IPS DF 19.7 (cell line): ENCODE measurements at places on chromosomes 12 and 14.

- DNase-seq, result no peak
These were observed 1.5 kb downstream of the SLC7A8 start for GRCh38 chr14:23181946-23182345.

DNA sequence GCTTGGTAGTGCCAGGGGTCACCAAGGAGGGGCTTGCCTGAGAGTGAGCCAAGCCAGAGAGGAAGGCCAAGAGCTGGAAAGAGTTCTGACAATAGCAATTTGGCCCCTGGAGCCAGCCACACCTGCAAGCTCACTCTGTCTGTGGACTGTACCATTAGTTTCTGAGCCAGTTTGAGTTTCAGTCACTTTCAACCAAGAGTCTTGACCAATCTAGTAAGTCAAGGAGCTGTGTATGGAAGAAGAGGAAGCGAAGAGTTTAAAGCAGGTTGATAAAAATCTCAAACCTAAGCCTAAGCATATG lies 38.5 kb downstream of the NT5DC3 start:
- no peak for DNase-seq

DNA sequence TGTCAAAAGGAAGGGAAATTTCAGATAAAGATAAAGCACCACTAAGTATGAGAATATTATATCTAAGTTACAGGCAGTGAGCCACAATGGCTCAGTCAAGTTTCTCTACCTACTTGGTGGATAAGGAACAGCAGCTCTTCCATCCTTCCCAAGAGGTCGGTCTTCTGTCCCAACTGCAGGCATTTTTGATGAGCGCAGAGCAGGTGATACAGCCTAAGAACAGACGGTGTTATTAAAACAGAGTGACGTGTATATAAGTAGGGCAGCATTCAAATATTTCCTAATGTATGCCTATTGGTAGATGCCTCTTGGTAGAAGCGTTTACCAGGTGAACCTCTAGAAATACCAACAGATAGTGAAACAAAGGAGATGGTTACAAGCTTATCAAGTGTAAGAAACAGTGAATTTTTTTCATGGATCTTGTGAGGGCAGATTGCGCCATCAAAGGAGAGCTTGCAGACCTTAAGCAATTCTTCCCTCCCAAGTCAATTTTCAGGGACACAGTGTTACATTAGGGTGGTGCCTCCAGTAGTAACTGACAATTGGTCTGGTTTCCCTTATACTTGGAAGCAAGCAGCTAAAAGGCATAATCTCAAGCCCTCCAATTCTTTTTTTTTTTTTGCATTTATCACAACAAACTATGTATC lies 274.5 kb downstream of the MED13L start:
- DNase-seq, result no peak

DNA sequence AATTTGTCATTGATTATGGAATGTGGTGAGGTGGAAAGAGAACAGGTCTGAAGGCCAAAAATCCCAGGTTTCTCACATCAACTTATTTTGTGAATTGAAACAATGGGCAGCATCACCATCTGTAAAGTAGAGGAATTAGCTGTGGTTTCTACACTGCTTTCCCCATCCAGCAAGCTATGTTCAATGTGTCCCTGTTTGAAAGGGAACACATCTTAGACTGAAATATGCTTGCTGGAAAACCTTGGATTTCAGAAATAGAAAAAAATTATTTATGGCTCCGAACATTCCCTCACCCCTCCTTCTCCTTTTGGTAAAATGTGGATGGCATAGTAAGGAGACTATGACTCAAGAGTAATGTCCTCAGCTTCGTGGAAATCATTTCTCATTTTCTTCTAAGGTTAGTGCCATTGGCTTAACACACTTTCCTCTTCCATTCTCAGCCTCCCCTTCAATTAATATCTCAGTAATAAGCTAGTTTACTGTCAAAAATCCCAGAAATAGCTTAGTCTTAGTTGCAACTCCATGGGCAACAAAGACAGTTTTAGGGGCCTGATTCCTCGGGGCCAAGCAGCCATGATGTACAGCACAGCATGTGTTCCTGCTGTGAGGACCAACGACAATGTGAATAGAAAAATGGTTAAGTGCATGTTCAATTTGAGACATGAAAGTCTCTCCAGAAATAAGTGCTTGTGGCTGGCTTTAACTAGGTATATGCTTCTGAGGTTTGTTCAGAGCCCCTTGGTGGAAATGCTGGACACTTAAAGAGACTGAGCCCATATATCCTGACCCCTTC lies 205.8 kb upstream of the SLC38A2 start:
- no peak for DNase-seq

- no peak for DNase-seq
These were observed 4.3 kb downstream of the TMEM106C start for GRCh38 chr12:47967461-47968321.

- no peak for DNase-seq
These were observed 183.3 kb downstream of the EFCAB11 start for GRCh38 chr14:89771251-89771650.

DNA sequence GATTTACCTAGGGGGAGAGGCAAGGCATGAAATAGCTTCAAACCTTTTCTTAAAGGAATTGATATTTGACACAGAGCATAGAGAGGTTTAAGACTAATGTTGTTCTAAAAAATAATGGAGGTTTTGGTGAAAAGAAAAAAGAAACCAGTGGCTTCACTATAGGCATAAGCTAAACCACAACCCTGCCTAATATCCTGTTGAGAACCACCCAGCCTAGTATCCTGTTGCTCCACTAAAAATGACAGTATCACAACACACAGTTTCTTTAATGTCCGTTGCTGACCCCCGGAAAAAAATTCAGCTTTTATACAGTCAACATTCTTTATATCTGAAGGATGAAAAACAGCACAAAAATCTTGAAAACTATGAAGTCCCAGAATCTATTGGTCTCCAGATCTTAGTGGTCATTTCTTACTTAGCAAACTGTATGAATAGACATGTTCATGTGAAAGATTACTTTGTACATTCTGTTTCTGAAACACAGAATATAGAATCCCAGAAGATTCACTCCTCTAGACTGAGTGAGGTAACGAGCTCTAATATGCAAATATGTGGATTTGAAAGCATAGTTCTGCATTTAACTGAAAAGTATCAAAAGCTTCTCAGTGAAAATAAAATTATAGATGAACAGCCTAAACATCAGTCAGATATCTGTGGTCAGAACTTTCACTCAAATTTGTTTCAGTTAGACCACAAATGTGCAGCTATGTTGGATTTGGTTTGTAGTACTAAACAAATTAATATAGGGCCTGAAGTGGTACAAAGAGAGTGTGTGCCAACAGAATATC lies 40.5 kb downstream of the GALC start:
- DNase-seq, result no peak

DNA sequence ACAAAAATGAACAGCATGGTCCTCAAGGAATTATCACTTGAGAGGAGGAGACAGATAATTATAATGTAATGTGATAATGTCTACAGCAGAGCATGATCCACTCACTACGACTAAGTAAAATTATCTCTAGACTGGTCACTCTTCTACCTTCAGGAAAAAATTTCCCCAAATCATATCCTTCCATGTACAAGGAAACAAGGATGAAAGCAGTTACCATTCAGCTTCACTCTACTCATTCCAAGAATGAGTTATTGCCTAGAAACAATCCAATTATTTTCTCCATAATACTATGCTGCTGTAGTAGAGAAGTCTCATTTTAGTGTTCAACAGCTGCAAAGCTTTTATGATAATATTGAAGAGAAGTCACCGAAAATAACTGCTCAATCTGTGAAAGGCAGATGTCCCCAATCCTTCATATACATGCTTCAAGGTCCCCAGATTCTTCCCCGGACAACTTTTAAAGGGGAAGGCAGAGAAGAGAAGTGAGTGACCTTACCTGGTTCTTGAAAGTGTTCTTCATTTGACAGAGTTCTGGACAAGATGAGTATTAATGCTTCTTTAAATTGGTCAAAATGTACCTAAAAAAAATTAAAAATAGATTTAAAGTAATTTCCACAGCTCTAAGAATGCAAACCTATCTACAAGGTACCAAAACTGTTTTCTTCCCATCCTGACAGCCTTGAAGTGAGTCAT lies 24.6 kb downstream of the NIN start:
- DNase-seq, result no peak

DNA sequence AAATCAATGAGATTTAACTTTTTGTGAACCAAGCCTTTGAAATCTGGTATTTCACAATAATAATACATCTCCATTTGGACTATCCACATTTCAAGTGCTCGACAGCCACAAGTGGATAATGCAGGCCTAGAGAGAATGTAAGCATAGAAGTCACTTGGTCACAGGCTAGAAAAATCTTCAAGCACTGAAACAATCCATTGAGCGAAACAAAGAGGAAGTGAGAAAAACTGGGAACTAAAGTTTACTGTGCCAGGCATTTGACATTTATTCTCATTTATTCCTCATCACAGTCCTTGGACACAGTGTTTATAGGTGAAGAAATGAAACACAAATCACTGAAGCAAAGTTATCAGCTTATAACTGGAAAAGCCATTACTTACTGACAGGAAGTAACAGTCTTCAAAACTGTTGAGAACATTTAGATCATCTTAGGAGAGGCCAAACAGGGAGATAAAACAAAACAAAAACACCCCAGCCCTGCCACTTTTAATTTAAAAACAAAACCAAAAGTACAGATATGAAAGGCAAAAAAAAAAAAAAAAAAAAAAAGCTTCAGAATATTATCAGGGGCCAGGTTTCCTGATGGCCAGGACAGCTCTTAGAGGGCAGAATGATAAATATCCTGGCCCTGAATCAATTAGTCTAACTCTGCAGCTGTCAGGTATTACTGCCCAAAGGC lies 29.2 kb downstream of the GNS start:
- DNase-seq, result no peak

GRCh38 chr12:3002646-3003045 lies 43.4 kb downstream of the TEAD4 start:
- no peak for DNase-seq

- DNase-seq, result no peak
These were observed 200.4 kb downstream of the PTPRO start for GRCh38 chr12:15522574-15523187.

GRCh38 chr14:85417396-85417795 lies 112.5 kb upstream of the FLRT2 start:
- no peak for DNase-seq

DNA sequence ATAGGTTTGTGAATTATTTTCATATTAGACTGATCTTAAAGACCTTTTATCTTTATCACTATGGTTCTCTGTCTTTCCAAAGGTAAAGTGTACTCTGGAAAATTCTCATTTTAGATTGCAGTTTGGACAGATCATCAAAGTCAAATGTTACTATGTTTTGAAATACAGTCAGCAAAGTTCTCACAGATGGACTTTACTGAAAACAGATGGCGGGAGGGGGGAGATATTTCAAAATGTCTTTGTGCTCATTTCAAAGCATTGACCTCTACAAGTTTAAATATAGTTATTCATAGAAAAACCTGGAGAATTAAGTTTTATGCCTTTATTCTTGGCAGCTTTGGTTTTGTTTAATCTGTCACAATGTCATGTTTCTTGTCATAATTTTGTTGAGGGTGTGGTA lies 51.8 kb upstream of the LRTM2 start:
- DNase-seq, result no peak

GRCh38 chr12:116133149-116133548 lies 144.3 kb downstream of the MED13L start:
- no peak for DNase-seq

GRCh38 chr14:37678916-37679315 lies 83.5 kb downstream of the TTC6 start:
- no peak for DNase-seq

- DNase-seq, result no peak
These were observed 26.6 kb downstream of the PXN start for GRCh38 chr12:120238839-120239445.

DNA sequence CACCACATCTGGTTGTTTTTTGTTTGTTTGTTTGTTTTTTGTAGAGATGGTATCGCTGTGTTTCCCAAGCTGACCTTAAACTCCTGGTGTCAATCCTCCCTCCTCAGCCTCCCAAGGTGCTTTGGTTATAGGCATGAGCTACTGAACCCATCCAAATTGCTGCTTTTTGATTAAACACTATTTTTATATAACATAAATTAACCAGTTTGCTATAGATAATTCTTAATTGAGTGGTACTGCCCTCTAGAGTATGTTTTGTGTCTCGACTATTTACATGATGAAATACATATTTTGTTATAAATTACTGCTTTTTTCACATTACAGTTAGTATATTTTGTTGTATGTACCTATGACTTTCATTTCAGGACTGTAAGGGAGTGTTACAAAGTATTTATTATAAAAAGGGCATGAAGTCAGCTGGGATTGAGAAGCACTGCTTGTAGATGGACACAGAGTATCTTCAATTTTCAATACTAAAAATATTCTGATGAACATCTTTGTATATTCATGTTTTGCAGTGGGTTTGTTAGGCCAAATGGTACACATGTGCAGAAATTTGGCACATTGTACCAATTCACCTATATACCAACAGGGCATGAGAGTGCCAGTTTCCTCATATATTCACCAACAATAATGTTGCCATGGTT lies 14.9 kb upstream of the SCAF11 start:
- DNase-seq, result no peak

GRCh38 chr14:95294834-95295599 lies 24.7 kb downstream of the CLMN start:
- no peak for DNase-seq

GRCh38 chr14:54169254-54169924 lies 212.8 kb upstream of the BMP4 start:
- DNase-seq, result no peak

GRCh38 chr12:59191372-59191771 lies 271.1 kb upstream of the LRIG3 start:
- no peak for DNase-seq
